ENCODE measurements at places on chromosomes 16 and 17.
A peak's percentile ranks its signal among the peaks of the same experiment; 100 is the strongest.

DNA sequence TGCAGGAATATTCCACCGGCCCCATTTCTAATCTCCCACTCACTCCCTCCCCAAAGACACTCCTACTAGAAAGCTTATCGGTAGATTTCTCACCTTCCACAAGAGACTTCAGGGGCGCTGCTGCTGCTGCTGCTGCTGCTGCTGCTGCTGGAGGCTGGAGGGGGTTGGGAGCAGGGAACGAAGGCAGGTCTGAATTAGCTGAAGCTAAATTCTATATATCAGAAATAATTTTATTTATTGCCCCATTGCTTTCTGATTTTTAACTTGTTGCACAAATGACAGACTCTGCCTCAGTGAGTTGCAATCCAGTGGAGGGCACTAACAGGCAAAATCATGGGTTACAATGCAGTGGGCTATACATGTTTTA, 25.8 kb upstream of the HLF start:
- DNase-seq: no peak

DNA sequence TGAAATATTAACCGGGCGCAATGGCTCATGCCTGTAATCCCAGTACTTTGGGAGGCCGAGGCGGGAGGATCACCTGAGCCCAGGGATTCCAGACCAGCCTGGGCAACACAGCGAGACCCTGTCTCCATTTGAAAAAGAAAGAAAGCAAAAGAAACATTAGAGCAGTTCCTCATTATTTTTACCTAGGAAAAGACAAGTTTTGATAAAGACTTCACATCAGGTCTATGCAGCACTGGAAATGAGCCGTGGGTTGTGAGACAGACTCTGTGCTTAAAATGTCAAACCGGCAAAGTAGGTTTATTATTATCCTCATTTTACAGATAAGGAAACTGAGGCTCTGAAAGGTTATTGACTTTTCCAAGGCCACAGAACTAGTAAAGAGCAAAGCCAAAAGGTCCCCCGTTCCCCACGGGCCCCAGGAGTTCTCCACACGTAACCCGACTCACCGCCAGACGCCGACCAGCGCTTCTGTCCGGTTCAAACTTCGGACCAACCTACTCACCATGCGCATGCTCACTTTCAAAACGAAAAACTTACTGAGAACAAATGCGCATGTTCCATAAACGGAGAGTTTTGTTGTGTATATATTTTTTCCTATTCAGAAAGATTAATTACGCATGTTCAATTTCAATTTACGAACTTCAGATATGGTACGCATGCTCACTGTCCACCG, 356 bp downstream of the TUBD1 start:
- peak; percentile 89 for DNase-seq

DNA sequence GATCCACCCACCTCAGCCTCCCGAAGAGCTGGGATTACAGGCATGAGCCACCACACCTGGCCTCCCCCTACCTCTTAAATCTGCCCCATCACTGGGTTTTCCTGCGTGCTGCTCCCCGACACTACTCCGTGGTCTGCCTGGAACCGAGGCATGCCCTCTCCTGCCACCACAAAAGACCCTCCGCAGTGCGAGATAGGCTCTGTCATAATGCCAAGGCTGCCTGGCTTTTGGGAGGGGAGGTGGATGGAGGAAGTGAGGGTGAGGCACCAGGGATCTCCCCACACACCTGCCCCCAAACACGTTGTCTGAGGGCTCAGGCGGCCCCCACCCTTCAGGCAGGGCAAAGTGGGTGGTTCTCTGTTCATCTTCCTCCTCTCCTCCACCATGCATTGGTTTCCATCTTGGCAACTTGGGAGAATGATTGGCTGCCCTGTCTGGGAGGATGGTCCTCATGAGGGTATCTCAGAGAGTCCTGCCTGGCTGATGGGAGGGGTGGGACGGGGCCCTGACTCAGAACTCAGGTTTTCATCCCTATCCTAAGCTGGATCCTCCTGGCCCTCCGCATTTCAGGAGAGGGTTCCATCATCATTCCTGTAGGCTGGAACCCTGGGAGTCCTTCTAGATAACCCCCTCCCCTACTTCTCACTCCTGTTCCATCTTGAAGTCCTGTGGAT, 23.2 kb downstream of the IGFBP4 start:
- DNase-seq: no peak

- DNase-seq: peak; percentile 39
Observed at GRCh38 chr16:67928561-67929364, 2.9 kb downstream of the CTRL start.

GRCh38 chr16:57830890-57831484, 28.7 kb upstream of the KIFC3 start:
- DNase-seq: no peak

DNA sequence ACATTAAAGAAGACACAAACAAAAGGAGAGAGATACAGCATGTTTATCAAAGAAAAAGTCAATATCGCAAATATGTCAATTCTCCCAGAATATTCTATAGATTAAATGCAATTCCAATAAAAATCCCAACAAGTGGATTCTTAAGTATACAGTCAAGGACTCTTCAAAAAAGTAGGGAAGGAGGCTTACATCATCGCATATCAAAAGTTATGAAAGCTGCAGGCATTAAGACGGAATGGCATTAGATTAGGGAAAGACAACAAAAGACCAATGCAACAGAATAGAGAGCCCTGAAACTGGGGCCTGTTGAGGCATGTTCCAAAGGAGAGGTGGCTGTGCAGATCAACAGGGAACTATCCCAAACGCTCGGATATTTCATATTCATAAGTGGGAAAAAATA, 76.0 kb downstream of the MARCHF10 start:
- no peak for DNase-seq

DNA sequence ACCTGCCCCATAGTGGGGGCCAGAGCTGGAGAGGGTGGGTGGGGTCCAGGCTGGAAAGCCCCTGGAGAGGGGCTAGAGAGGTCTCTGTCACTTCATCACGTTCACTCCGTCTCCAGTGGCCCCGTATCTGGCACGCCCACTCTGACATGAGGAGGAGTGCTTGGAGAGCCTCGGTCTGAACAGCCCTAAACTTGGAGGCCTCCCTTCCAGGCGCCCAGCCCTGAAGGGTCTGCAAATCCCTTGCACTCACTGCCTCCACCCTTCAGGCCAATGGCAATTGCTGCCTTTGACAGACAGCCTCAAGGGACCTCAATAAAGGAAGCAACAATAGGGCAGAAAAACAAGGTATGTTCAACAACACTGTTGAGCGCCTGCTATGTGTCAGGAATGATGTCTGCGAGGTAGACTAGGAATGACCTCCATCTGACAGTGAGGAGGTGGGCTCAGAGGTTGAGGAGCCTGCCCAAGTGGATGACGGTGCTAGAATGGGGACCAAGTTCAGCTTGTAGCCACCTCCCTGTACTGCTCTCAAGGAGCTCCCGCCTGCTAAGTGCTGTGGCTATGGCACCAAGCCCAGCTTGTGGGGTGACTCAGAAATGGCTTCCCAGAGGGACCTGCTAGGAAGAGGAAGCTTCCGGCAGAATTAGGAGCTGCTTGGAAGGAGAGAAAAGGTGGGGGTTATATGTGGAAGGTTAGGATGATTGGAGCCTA, 2.9 kb upstream of the EPX start:
- DNase-seq: no peak

DNA sequence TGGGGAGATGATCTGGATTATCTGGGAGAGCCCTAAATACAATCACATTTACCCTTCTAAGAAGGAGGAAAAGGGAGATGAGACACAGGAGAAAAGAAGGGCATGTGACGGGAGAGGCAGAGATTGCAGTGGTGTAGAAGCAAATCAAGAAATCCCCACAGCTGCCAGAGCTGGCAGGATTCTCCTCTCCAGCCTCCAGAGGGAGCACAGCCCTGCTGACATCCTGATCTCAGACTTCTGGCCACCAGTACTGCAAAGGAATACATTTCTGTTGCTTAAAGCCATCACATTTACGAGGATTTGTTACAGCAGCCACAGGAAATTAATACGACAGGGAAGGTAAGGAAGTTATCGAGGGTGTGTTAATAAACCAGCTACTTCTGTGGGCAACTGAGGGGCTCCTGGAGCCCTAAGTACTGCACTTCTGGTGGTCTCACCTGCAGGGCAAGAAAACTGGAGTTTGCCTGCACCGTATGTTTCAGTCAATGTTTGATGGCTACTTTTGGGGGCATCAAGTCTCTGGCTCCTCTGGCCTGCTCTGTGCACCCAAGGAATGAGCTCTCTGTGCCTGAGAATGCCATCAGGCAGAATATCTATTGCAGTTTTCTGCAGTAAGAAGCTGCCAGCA, 22.9 kb upstream of the CDH13 start:
- no peak for DNase-seq

DNA sequence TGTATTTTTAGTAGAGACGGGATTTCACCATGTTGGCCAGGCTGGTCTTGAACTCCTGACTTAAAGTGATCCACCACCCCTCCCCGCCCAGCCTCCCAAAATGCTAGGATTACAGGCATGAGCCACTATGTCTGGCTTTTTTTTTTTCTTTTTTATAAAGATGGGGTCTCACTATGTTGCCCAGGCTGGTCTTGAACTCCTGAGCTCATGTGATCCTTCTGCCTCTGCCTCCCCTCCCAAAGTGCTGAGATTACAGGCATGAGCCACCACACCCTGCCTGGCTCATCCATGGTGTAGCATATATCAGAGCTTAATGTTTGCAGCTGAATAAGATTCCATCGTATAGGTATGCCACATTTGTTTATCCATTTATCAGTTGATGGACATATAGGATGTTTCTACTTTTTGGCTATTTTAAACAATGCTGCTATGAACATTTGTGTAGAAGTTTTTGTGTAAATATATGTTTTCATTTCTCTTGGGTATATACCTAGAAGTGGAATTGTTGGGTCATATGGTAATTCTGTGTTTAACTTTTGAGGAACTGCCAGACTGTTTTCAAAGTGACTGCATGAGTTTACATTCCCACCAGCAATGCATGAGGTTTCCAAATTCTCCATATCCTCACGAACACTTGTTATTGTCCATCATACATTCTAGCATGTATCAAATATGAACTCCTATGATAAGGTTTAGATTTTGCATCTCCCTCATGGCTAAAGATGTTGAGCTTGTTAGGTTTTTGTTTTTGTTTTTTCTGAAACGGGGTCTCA, 55.7 kb upstream of the HAS3 start:
- no peak for DNase-seq

DNA sequence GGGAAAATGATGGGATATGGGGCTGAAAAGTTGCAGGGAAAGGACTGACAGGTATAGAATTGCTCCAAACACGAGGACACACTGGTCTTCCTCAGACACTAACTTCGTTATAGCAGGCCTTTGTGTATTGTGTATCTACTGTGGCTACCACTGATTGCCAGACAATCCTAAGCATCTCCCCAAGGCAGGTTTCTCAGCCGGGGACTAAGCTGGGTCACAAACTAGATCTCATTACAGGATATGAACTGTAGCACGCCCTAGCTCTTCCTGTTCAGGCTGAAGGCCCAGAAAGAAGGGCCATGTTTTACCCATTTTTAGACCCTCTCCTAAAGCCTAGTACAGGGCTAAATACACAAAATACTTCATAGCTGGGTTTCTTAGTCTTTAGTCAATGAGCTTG, 5.1 kb upstream of the RANGRF start:
- DNase-seq: no peak

GRCh38 chr16:70782237-70782636, 18.7 kb downstream of the VAC14 start:
- no peak for DNase-seq

GRCh38 chr16:31199430-31200041, 3.0 kb downstream of the PYCARD start:
- DNase-seq: no peak

DNA sequence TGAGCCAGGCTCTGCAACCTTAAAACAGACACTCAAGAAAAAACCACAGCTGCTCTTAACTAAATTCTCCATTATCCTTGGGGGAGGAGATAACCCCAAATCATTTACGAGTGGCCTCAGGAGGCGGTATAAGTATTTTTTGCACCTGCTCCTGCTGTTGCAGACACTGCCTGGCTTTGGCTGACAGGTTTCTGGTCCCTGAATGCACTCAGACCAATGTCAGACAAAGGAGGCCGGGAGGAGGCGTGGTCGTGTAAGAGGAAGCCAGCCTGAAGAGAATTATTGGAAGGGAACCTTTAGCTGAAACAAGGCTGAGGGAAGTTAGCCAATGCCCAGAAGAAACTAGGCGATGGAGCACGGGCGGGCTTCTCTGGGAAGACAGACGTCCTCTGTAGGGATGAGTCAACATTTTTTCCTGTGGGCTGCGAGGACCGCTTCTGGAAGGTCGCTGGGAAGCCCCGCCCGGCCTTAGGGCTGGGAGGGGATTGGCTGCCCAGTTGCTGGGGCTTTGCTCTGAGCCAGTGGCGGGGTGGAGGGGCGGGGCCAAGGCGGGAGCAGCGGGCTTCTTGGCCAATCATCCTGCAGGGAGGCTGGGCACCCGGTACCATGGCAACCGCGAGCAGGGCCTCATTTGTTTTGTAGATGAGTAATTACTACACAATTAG, 82.3 kb downstream of the CCDC182 start:
- no peak for DNase-seq

GRCh38 chr17:79029327-79030009, 5.5 kb downstream of the C1QTNF1 start:
- no peak for DNase-seq

DNA sequence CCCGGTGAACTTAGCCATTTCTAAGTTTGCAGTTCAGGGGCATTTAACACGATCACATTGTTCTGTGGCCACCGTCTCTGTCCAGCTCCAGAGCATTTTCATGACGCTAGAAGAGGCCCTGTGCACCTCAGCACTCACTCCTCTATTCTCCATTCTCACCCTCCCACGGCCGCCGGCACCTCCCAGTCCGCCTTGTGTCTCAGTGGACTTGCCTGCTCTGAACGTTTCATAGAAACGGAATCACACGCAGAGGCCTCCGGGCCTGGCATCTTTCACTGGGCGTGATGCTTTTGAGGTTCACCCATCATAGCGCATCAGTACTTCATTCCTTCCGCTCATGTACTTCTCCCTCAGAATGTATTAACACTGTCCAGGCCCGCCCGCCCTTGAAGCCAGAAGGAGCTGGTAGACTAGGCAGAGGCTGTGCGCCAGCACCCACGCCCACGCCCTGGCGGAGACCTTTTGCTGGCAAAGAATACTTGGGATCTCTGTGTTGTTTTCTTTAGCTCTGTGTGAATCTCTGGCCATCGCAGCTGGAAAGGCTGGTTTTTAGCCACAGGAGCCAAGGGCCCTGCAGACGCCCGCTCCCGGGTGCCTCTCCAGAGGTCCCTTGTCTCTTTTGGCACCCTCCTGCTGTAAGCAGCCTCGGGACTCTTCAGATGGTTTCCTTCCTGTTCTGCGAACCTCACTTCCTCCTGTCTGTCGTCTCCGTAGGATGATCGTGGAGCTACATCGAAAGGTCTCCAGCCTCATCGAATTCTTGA, 23.4 kb upstream of the JPT2 start:
- no peak for DNase-seq

DNA sequence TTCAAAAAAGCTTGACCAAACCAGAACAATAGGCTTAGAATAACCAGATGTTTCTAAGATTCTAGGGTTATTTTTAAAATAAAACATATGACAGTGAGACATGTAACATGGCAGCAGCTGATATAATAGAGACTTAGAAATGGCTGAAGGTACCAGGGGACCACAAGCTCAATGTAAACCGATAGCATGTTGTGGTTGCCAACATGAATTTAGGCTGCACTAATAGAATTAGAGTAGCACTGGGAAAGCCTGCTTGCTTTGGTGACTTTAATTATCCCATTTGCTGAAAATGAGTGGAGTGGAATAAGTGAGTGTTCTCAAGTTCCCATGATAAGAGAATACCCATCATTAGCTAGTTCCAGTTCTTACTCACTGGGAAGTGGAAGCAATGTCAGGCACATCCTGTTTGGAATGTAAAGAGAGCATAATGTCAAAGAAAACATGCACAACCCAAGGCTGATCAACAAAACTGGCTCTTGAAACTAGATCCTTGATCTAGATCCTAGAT, 621.2 kb upstream of the CDH5 start:
- DNase-seq: no peak

All from NK-92 treated with Interleukin-12 subunit alpha and Interleukin-12 subunit beta, amount 100 ng/mL, for 24 hours (cell line).